ENCODE measurements at places on chromosomes 2 and 18. TPM values are rescaled to one million over a fixed set of nuclear protein-coding genes. Genes with fewer than 3 reads are reported as not detected.
A peak's percentile ranks its signal among the peaks of the same experiment; 100 is the strongest.

DNA sequence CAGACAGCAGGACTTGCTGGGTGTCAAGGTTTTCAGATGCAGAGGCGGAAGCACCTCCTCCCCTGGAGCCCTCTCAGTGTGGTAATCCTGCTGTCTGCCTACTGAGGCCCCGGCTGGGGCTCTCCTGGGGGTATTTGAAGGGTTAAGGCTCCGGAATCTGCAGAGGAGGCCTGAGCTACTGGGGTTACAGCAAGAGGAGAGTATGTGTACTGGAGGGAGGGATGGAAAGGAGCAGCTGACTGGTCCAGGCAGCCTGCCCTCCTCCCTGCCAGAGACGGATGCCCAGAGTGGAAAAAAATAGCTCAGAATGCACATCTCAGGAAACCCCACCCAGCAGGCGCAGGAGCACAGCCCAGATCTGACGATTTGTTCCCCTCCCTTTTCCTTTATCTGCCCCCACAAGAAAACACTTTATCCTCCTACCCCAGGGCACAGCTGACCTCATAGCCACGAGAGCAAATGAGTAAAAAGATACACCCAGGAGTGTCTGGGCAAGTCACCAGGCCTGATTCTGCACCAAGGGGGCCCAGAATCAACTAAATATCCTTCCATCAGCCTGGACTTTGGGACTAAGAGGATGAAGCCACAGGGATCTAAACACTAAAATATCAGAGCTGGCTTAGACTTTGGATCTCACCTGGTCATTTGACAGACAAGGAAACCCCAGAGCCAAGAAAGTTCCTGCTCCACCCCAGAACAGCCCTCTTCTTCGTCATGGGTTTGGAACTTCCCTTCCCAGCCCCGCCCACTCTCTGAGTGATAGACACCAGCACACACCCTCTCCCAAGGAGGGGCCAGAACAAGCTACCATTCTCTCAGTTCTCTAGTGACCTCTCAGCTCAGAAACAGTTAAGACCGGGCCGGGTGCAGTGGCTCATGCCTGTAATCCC is 5.5 kb downstream of the TMBIM1 start:
- DNase-seq = no peak
- peaks cover 1% of the 10 kb centered on the region for H3K27me3 ChIP-seq
- peaks cover 19% of the 10 kb centered on the region for H3K4me1 ChIP-seq
- peak overlapping the region; percentile 21 for H3K4me3 ChIP-seq
- peak overlapping the region; percentile 69 for H3K27ac ChIP-seq

DNA sequence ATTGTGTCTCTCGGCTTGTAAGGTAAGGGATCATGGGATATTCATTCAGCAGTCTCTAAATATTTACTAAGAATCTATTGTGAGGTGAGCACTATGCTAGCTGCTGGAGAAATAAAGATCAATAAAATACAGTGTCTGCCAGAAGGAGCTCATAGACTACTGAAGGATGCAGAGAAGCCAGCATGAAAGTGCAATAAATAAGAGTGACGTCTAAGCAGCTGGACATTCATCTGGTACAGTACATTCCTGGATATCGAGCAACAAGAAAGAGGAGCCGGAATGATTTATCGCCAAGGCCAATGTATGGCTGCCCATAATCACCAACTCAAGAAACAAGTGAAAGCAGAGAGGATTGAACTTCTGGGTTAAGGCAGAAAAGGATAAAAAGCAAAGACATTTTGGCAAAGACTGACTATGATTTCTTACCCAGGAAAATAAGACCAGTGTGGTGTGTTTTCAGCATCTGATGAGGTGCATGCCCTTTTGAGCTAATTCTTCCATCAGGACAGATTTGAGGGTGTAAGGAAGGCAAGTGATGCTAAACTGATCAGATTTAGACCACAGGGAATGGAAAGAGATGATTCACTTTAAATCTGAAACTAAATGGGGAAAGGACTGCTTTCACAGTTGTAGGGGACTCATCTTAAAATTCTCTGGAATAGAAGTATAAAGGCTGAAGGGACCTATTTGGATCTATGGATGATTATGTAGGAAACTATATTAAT is 18.7 kb upstream of the LMAN1 start:
- peak overlapping the region; percentile 13 for H3K4me3 ChIP-seq
- H3K27ac ChIP-seq = peak overlapping the region; percentile 40
- H3K4me1 ChIP-seq = peaks cover 42% of the 10 kb centered on the region

- H3K4me3 ChIP-seq = no peak overlapping the region
- peaks cover 2% of the 10 kb centered on the region for H3K27me3 ChIP-seq
These were observed 5.9 kb upstream of the SPRED2 start for GRCh38 chr2:65438137-65438899.

DNA sequence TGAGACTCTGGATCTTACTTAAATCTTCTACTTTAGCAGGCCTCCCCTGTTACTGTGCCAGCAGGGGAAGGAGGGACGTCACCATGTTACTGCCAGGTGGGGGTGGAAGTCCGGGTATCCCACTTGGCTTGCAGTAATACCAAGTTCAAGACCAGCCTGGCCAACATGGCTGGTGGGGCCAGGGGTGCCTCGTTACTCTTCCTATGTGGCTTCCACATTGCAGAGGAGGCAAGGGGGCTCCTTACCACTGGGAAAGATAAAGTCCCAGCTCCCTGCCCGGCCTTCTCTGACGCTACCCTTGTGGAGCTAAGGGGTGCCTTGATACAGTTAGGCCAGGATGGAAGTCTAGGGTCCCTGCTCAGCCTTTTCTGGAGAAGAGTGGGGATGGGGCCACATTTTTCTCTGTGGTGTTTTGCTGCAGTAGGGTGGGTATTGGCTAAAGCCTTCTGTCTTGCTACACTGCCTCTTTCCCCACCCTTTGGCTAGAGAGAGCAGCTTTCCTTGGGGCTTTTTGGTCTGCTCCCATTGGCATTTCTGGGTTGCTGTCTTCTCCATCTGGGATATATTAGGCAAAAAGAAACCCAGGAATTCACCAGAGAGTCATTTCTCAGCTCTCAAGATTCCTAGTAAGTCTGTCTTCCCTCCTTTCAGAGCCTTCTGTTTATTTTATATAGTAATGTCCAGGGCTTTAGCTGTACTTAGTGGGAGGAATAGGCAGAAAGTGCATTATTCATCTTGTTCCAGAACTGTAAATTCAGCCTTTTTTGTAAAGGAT is 21.9 kb downstream of the ELMOD3 start:
- no peak overlapping the region for H3K27ac ChIP-seq
- no peaks in the 10 kb centered on the region for H3K4me1 ChIP-seq
- no peak for DNase-seq
- H3K27me3 ChIP-seq = no peaks in the 10 kb centered on the region
- no peak overlapping the region for H3K4me3 ChIP-seq

DNA sequence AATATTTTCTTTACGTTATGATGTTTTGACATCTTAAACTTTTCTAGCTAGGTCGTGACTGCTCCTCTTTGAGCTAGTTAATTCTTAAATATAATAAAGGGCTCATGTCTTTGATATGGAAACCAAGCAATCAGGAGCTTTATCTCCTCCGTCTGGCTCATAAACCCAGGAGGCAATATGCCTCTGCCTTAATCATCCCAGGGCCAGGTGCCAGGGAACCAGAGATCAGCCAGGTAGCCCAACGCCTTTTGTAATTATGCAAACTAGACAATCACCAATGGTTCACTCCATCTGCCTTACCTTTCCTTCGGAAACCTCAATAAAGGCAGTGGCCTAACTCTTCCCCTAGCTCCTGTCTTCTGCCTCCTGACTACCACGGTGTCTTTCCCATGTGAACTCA is 213.7 kb downstream of the KCNJ3 start:
- no peak for DNase-seq
- H3K4me1 ChIP-seq = peaks cover 4% of the 10 kb centered on the region
- H3K4me3 ChIP-seq = no peak overlapping the region
- no peaks in the 10 kb centered on the region for H3K27me3 ChIP-seq

DNA sequence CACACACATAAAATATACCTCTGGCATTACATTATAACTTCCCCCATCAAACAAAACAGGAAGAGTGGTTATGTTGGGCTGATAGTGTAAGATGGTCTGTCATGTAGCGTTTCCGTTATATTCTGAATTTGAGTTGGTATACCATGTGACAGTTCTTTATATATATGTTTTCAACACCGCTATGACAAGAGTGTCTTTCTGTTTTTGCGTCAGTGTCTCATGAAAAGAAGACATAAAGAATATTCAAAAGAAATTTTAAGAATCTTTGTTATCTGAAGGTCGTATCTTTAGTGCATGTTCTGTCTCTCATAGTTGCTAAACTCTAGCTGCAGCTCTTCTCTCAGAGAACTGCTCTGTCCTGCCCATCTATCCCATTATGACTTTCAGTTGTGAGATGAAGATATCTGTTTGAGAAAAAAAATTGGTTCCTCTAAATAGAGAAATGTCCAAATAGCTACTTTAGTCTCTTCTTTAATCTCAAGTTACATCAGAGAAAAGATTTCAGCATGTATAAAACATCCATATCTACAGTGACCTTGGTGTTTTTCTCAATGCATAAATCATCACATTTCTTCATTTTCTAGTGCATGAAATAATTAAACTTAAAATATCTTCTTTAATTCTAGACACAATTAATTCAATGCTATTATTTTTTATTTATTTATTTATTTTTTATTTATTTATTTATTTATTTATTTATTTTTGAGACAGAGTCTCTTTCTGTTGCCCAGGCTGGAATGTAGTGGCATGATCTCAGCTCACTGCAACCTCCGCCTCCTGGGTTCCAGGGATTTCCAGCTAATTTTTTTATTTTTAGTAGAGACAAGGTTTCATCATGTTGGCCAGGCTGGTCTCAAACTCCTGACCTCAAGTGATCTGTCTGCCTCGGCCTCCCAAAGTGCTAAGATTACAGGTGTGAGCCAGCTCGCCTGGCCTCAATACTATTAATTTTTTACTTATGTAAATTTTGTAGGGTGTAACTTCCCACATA is 24.3 kb upstream of the PSME4 start:
- H3K4me1 ChIP-seq = no peaks in the 10 kb centered on the region
- no peak overlapping the region for H3K4me3 ChIP-seq
- H3K27me3 ChIP-seq = no peaks in the 10 kb centered on the region

DNA sequence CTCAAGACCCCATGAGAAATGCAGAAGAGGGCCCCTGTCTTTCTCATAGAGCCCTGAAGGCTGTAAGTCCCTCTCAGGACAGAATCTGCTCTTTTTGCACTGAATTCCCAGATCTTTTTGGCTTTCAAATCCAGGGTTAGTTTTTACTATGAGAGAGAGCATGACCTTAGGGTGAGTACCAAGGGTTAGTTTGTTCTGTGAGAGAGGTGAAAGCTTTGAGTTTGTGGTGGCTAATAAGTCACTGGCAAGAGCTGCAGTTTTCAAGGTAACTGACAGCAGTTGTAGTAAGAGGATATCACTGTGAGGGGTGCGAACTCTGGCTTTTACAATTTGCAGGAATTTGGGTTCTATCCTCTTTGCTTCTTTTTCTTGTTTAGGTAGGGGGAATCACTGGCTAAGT is 248.4 kb upstream of the KCNH7 start:
- H3K27ac ChIP-seq = no peak overlapping the region
- peaks cover 5% of the 10 kb centered on the region for H3K27me3 ChIP-seq
- no peak for DNase-seq
- H3K4me3 ChIP-seq = no peak overlapping the region
- H3K36me3 ChIP-seq = peaks cover 6% of the 10 kb centered on the region
- peaks cover 6% of the 10 kb centered on the region for H3K4me1 ChIP-seq

DNA sequence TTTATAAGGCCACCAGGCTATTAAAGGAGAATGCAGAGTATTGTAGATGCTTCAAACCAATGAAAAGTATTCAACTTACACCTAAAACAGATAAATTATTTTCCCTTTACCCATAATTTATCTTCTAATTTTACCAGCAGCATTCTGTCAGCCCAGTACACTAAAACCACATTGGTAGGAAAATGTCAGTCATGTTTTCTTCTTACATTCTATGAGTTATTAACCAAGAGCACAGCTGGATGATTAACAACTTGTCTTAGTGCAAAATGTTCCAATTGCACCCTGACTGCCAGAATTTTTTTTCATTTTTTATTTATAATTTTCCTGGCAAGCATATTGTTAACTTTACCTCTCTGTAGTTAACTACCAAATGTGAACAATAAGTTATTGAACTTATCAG is 79.0 kb upstream of the WDR75 start:
- peaks cover 3% of the 10 kb centered on the region for H3K27me3 ChIP-seq
- no peaks in the 10 kb centered on the region for H3K36me3 ChIP-seq
- no peaks in the 10 kb centered on the region for H3K4me1 ChIP-seq
- H3K4me3 ChIP-seq = no peak overlapping the region

GRCh38 chr2:129726216-129726615 is 253.2 kb upstream of the RAB6C start:
- H3K36me3 ChIP-seq = no peaks in the 10 kb centered on the region
- H3K4me3 ChIP-seq = no peak overlapping the region
- H3K4me1 ChIP-seq = peaks cover 22% of the 10 kb centered on the region
- peaks cover 2% of the 10 kb centered on the region for H3K27me3 ChIP-seq
- no peak overlapping the region for H3K27ac ChIP-seq

DNA sequence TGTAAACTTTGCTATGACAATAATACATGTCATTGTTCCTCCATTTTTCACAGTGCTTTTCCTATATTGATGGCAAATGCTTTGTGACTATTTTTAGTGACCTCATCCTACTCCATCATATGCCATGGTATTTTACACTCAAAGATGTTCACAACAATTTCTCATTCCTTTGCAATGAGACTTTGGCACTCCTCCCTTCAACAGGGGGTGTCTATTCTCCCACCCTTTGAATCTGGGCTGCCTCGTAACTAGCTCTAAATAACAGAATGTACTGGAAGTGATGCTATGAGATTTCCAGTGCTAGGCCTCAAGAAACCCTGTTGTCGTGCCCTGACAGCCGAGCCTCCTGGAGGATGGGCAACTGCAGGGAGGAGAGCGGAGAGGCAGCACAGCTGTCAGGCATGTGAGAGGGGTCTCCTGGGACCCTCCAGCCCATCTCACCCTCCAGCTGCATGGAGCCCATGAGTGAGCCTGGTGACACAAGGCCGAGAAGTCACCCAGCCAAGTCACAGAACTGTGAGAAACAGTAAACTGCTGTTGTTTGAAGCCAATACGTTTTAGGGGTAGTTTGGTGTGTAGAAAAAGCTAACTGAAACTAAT is 103.1 kb upstream of the APCDD1 start:
- H3K36me3 ChIP-seq = no peaks in the 10 kb centered on the region
- peaks cover 7% of the 10 kb centered on the region for H3K27me3 ChIP-seq
- peaks cover 29% of the 10 kb centered on the region for H3K4me1 ChIP-seq
- H3K27ac ChIP-seq = peak overlapping the region; percentile 67
- peak; percentile 53 for DNase-seq

Gene GLB1L
- 6.2 TPM for total RNA-seq

Gene NDUFB3
- total RNA-seq = 93.9 TPM

Gene DNAH7
- total RNA-seq = 0.56 TPM

Gene LONRF2
- 1.3 TPM for total RNA-seq
